Effector CD8-positive, alpha-beta T cell (primary cell): ENCODE measurements at places on chromosomes 6 and 20.

GRCh38 chr6:17984812-17985670 lies 2.4 kb downstream of the KIF13A start:
- DNase-seq: no peak

- no peak for DNase-seq
These were observed 197.8 kb downstream of the HAO1 start for GRCh38 chr20:7742479-7742878.

GRCh38 chr6:13733178-13733887 lies 21.7 kb upstream of the RANBP9 start:
- DNase-seq: no peak

DNA sequence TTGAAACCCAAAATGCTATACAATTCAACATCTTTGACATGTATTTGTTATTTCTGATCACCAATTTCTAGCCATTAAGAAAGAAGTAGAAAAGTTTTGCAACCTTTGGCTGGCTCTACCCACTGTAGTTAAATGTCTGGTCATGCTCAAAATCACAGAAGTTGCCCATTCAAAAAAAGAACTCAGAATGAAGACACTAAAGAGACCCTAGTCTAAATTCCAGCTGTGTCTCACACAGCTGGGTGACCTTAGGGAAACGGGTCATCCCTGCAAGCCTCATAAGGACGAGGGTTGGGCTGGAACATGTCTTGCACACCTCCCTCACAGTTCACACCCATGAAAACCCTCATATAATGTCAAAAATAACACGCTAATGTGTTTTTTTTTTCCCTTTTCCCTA lies 10.3 kb downstream of the FOXQ1 start:
- DNase-seq: no peak

DNA sequence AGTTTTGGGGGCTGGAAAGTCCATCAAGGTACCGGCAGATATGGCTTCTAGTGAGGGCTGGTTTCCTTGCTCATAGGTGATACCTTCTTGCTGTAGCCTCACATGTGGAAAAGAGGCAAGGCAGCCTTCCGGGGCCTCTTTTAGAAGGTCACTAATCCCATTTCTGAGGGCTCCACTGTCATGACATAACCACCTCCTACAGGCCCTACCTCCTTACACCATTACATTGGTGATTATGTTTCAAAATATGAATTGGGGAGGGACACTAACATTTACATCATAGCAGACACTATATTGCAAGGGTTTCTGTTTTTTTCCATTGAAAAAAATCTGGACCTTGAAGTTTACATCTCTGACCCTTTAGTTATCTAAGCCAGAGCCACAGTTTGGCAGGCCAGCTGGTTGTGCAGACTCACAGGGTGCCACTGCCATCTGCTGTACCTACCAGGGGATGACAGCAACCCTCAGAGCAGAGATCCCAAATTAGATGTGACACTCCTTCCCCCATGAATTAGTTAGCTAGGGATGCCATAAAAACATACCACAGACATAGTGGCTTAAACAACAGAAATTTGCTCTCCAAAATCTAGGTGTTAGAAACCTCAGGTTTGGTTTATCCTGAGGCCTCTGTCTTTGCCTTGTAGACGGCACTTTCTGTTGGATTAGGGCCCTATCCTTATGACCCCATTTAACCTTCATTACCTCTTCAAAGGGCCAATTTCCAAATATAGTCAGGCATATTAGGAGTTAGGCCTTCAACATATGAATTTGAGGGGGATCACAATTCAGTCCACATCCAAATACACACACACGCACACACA lies 166.4 kb upstream of the RNF217 start:
- DNase-seq: no peak

DNA sequence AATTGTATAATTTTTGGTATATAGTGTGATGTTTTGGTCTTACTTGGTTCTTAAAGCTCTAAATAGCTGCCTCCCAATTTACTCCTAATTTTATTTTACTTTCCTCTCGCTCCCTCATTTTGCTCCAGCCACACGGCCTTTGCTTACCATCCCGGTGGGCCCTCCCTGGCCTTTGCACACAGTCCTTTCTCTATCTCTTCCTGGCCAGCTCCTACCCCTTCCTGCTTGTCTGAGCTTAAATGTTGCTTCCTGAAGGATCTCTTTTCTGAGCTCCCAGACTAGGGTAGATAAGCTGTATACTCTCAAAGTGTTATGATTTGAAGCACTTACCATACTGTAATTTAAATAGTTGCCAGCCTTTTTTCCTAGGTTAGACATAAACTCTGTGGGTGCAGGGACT lies 121.7 kb downstream of the UTRN start:
- no peak for DNase-seq

DNA sequence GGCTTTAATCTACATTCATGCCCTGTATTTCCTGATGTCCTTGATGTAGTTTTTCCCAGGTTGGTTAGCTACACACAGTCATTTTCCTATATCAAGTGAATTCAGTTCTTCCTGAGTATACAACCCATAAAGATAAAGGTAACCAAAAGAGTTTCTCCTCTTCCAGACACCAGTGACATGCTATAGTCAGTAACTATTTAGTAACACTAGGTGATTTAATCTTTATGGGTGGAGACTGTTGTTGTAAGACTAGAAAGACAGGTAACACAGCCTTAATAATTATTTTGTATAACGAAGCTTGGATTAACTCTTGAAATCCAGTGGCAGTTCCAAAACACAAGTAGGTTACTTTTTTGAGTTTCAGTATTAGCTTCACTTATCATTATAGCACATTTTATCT lies 17.6 kb downstream of the MCUR1 start:
- no peak for DNase-seq

DNA sequence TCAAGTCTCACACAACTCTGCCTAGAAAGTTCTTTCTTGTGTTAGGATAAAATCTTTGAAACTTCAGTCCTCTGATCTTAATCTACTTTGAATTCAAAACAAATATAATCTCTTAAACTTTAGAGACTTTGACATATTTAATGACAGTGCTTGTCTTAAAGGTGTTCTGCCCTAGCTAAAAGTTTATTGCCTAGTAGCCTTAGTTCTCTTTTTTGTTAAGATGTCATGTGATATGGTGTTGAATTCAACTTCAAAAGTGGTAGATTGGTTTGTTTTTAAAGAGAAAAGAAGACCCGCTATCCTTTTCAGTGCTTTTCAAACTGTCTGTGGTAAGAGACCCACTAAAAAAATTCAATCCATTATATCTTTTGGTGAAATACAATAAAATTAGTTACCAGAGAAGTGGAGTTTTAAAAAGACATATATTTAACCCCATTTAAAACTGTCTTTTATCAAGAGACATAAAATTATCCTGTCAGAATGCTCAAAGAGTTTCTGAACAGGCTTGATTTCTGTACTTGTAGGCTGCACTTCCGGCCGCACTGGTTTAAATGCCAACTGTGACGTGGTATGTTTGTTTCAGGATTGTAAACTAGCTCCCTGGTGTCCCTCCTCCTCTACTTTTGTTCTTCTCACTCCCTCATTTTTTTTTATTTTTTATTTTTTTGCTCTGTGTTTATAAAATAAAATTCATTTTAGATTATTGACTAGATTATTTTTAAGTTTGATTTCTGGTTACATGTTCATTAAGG lies 76.5 kb downstream of the QKI start:
- no peak for DNase-seq

DNA sequence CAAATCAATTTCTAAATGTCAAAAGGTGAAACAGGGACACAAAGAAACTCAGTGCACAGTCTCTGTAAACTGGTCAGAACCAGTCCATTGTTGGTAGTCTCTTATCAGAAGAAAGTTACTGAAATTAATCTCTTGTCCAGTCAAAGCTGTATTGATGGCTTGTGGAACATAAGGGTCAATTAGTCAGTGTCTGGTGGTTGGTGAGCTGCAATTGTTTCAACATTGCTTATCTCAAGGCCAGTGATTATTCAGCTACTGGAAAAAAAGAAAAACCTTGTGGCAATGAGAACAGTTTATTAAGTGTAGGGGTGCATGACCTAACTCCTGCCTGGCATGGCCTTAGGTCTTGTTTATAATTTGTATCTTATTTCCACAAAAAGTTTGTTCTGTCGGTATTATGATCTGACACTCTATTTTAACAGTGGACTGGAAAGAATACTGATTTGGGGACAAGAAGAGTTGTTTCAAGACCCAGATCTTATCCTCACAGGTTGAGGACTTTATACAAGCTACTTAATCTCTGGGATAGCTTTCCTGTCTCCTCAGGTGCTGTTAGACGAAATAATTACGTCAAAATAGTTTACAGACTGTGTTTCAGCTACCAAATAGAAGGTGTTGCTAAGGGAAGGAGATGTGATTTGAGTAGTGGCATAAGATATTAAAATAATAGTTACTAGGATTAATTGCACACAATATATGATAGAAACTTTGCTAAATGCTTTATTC lies 520.0 kb upstream of the IRAK1BP1 start:
- no peak for DNase-seq

GRCh38 chr6:162173466-162173865 lies 554.1 kb downstream of the PRKN start:
- no peak for DNase-seq

- DNase-seq: no peak
These were observed 71.3 kb downstream of the MKKS start for GRCh38 chr20:10362674-10363073.

DNA sequence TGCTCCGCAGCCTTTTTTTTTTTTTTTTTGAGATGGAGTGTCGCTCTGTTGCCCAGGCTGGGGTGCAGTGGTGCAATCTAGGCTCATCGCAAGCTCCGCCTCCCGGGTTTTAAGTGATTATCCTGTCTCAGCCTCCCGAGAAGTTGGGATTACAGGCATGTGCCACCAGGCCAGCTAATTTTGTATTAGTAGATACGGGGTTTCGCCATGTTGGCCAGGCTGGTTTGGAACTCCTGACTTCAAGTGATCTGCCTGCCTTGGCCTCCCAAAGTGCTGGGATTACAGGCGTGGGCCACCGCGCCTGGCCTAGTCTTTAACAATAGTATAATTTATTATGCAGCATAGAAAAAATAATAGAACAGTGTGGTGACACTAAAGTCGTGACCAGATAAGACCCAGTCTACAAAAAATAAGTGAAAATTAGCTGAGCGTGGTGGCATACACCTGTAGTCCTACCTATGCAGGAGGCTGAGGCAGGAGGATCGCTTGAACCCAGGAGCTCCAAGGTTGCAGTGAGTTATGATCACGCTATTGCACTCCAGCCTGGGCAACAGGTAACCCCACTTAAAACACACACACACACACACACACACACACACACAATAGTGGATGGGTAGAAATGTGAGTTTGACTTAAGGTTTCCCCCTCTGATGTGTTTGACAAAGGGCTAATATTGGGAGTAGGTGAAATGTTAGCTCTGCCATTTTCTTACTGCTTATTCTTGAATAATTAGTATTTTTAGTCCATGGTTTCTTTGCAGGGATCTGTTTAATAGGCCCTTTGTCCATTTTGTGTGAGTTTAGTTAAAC lies 6.5 kb downstream of the PIM1 start:
- no peak for DNase-seq
